ENCODE measurements at places on chromosomes 5 and 9.

DNA sequence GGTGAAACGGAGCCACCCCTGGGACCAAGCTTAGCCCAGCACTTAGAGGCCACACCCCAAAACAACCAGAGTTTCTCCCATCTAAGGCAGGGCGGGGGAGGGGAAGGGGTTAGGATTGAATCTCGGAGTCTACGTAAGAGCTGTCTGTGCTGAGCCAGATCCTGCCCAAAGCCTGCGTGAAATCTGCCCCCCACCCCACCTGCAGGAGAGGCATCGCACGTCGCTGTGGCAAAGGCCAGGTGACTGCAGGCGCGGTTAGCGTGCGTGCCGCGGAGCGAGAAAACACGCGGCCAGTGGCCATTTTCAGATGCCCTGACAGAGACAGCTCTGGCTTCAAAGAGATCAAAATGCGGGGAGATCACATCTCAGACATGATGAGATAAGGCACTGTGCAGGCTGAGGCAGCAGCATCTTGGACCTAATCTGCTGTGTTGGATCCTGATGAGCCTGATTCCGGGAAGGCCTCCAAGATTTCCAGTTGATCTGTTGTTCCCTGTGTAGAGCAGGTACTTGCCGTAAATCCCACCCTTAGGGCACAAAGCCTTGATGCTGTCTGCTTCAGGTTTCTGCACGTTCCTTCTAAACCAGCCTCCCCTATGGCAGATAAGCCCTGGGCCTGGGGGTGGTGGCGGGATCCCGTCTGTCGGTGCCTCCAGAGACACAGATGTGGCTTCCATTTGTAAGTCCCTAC lies 2.5 kb upstream of the QSOX2 start:
- no peak for DNase-seq

GRCh38 chr9:98637381-98637780 lies 71.4 kb downstream of the GABBR2 start:
- DNase-seq, result no peak

GRCh38 chr9:136847826-136848392 lies 1.3 kb upstream of the PHPT1 start:
- DNase-seq, result peak; percentile 89

GRCh38 chr9:9002826-9003583 lies 1203.4 kb upstream of the DMAC1 start:
- no peak for DNase-seq

GRCh38 chr9:70668751-70669150 lies 254.3 kb upstream of the KLF9 start:
- DNase-seq, result no peak

DNA sequence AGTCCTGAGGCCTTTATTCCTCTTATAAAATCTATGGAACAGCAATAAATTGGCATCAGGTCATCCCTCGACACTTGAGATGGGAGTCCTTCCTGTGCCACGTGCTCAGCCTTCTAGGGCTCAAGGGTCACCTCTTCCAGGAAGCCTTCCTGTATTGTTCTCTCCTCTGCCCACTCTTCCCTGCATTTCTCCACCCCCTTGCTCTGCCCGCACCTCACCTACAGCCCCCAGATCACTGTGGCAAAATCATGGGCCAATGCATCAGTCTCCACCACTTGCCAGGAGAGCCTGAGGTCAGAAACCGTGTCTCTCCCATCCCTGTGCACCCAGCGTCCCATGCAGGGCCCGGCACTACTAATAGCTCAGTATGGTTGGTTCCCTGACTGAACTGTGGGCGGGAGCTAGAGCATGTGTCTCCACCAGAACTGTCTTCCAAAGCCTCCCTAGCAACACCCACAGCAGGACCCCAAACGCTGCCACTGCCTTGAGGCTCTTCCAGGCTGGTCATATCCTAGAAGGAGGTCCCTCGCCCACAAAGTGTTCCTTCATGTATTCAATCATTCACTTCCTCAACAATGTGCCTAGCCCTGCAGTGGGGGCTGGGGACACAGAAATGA lies 13.5 kb downstream of the DUSP1 start:
- no peak for DNase-seq

DNA sequence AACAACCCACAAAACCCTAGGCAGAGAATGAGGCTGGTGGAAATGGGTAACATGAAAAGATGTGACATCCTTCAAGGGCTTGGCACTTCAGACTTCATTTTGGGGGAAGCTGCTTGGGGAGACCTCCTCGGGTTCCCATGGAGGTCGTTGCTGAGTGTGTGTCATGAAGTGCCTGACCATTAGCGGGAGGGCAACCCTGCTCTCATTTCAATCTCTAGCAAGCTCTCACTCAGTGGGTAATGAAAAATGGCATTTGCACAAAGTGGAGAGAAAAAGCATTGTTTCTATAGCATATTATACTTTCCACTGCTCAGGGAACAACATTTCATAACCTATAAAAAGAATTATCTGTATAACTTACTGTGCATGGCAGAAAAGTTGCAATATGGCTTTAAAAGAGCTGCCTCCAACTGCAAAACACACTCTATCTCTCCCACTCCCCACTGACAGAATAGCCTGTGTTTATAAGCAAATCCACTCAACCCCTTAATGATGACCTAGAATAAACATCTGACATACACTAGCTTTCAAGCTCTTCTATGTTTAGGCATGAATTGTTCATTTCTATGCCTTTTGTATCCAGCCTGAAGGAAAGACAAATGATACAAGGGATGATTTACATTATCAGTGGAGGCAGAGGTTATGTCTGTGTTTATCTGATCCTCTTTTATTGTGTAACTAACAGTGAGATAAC lies 357.2 kb downstream of the ZSWIM6 start:
- no peak for DNase-seq

DNA sequence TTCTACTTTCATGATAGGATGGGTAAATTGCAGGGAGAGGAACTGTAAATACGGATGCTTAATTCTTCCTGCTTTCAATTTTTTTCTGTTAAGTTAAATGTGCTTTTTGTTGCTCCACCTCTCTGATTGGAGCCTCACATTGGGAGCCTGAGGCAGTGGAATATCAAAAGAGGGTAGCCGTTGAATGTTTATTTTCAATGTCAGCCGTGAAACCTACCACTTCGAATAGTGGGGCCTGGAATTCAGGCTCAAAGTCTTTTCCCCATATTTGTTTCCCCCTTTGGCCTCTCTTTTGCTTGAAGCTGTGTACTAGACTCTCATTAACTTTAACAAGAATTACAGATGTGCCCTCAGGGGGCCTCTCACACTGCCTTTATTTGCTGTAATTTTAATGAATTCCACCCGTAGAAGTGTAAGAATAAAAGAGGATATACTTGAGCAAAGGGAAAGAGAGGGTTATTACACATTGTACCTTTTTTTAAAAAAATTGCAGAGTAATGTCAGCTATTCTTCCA lies 29.0 kb downstream of the PSAT1 start:
- no peak for DNase-seq

GRCh38 chr5:17989567-17990563 lies 355.6 kb downstream of the TAF11L14 start:
- DNase-seq, result no peak

DNA sequence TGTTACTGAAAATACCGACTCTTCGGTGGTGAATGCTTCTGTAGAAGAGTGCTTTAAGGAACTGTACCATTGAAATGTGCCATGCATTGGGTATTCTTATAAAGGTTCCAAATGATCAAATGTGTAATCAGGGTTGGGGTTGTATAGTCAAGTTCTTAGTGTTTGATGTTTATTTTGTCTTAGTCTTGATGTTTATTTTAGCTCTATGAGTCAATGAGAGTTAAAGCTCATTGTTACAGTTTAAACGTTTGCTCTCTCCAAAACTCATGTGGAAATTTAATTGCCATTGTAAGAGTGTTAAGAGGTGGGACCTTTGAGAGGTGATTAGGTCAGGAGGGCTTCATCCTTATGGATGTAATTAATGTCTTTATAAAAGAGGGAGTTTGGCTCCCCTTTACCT lies 153.0 kb downstream of the FER start:
- no peak for DNase-seq

DNA sequence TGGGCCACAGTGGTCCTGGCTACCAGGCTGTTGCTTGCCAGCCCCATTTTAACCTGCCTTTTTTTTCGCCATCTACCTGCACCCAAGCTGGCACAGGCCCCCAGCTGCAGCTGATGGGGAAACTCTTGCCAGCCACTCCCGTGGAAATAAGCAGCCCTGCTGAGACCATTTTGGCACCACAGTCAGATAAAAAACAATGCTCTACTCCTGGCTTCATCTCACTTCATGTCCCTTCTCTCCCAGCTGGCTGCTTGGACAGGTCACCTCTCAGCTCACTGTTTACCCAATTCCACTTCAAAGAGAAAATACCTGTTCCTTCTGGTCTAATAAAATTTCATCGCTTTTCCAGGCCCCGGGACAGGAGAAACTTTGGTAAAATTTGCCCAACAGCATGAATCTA lies 322.6 kb upstream of the SLC30A5 start:
- DNase-seq, result no peak

DNA sequence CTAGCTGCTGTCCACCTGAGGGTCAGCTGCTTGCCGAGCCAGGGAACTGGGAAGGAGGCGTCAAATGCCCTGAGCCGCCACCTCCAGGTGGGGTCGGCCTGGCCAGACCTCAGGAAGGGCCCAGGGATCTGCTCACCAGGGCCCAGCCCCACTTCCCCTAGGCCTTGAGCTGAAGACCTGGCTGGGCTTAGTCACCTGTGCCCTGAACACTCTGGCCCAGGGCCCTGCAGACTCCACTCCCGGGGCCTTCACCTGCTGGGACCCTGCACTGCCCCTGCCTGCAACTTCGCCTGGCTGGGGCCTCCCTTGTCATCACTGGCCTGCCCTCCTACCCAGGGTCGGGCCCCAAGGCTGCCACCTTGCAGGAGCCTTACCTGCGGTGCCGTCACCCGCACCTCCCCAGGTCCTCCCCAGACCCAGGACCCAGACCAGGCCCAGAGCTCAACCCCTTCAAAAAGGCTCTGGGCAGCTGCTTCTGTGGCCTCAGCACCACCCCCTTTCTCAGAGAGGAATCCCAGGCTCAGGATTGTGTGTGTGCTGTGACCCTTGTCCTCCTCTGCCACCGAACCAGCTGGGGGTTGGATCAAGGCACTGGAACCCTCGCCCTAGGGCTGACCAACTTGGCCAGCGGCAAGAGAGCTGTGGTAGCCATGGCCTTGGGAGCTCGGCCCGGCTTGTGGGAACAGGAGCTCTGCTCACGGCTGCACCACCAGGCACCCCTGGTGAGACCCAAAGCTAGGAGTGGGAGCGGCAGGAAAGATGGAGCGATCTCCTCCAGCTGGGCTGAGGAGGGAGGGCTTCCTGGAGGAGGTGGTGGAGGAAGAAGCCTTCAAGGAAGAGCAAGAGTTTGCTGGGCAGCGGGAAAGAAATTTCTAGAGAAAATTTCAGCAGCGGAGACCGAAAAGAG lies 1.2 kb upstream of the NELFB start:
- no peak for DNase-seq

GRCh38 chr9:87270221-87270847 lies 227.3 kb upstream of the DAPK1 start:
- DNase-seq, result no peak

DNA sequence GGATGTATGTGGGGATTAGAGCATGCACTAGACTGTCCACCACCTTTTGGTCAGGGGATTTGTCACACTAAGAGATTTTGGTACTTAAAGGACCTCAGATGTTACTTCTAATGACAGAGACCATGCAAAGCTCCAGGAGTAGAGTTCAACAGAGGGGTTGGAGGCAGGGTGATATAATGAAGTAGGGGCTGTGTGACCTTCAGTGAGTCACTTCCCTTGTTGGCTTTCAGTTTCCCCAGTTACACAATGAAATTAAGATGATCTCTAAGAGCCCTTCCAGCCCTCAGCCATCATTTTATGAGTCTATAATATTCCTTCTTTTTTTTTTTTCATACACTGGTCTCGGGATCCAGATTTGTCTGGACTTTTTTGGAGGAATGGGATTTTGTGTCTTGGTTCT lies 26.8 kb downstream of the GLRA1 start:
- no peak for DNase-seq

DNA sequence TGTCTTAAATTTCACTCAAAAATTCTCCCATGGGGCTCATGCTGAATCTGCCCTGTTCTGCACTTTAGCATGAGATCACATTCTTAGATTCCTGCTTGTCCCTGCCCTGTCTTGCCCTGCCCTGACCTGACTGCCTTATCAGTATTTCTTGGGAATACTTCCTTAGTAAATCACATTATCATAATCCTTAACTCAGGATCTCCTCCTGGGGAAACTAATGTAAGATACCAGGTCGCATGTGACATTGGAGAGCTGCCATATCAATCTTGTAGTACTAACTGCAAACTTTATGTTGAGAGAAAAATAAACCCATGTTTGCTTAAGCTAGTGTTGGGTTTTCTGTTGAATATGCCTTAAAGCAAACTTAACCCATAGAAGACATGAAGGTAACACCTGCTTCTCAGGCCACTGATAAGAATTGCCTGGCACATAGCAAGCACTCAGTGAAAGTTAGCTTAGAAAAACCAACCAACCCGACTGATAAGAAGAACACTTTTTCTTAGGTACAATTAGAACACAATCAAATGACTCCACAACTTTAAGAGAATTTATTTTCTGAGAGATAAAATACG lies 53.3 kb downstream of the IL33 start:
- DNase-seq, result no peak

- no peak for DNase-seq
These were observed 174.5 kb upstream of the MAP1B start for GRCh38 chr5:71932655-71933338.

Measured in GM20000 (cell line).